GM23338 (cell line): ENCODE measurements at places on chromosomes 3 and 15. TPM values are rescaled to one million over a fixed set of nuclear protein-coding genes. Genes with fewer than 3 reads are reported as not detected.
A peak's percentile ranks its signal among the peaks of the same experiment; 100 is the strongest.

EPHA3 gene
- 0.21 and 0.47 TPM in 2 replicates for total RNA-seq

GRCh38 chr15:98755138-98755537 is 106.8 kb downstream of the IGF1R start:
- no peak for DNase-seq

DNA sequence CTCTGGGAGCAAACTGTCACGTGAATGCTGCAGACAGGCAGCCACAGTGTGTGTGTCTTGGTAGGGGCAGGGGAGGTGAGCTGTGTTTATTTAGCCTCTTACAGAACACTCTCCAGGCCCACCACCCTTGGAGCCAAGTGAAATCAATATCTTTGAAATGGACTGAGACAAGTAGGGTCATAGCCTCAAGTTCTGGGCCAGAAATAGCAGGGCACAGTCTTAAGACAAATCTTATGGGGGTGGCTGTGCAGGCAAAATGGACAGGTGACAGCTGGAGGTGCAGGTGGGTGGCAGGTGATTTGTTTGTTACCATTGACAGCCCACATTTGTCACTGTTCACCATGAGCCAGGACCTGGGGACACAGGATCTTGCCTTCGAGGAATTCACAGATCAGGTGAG is 93.6 kb upstream of the NMNAT3 start:
- DNase-seq = no peak

LIPC gene
- total RNA-seq = not detected in 2 replicates

PARL gene
- 65.7 and 67.5 TPM in 2 replicates for total RNA-seq

VGLL3 gene
- total RNA-seq = 4.5 and 7.3 TPM in 2 replicates

DNA sequence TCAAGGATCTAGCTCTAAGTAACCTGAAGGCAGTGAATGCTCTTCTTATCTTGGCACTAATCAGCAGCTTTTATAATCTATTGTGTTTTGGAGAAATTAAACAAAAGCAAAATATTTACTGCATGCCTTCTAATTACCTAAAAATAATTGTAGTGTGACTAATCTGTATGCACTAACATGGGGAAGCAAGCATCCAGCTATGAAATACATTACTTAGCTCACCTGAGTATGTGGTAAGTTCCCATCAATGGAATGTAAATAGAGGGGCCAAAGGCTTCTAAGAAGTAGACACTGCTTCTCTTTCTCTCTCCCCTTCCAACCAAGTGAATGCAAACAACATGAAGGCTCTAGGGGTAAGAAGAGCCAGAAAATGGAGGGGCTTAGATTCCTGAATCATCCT is 165.6 kb downstream of the STAG1 start:
- DNase-seq = no peak

- DNase-seq = peak; percentile 57
These were observed 610 bp upstream of the SATB1 start for GRCh38 chr3:18425641-18426257.

SNX33 gene
- total RNA-seq = 14.6 and 21.2 TPM in 2 replicates

MASP1 gene
- total RNA-seq = 1.6 and 5.9 TPM in 2 replicates

DNA sequence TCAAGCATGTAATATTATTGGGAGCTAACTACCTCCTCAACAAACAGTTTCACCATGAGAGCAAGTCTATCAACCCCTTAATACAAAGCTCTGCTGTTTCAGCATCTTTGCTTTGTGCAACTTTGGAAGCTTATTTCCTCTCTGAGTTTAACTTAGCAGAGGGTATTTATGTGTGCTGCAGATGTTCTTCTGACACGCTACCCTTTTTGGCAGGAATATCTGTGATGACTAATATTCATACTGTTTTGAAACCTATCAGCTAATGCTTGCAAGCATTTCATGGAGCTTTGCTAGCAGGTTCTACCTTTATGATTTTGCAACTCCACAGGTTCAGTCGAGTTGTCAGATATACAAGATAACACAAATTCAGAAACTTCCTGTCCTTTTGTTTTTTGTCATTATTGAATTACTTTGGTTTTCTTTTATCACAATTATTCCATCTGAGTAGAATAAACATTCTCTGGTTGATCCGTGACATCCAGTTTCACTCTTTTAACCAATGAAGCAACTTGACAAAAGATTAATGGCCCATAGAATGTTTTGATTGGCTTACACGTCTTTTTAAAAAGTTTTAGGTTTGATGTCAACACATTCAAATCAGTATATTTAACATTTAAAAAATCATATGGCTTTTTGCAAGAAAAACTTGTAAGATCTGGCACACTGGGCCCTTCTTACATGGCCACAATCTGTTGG is 1.7 kb upstream of the SLC9A9 start:
- DNase-seq = no peak

GRCh38 chr15:99590913-99591646 is 25.3 kb downstream of the MEF2A start:
- DNase-seq = no peak

DNA sequence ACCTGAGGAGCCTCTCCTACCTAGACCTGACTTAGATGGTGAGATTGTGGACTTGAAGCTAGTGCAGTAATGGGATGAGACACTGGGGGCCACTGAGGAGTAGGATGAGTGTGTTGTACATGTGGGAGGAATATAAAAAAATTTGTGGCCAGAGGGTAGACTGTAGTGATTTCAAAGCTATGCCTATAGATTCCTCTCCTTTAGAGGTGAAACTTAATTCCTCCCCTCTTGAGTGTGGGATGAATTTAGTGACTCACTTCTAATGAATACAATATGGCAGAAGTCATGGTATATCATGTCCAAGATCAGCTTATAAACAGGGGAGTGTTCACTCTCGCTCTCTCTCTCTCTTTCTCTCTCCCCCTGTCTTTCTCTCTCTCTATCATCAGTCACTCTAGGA is 6.7 kb downstream of the ZNF860 start:
- DNase-seq = no peak

- DNase-seq = no peak
These were observed 68.0 kb downstream of the CNTN3 start for GRCh38 chr3:74546426-74546825.

- DNase-seq = no peak
These were observed 88.9 kb upstream of the SNTN start for GRCh38 chr3:63563572-63563971.

GRCh38 chr15:77342807-77343206 is 77.1 kb downstream of the PEAK1 start:
- no peak for DNase-seq

DNA sequence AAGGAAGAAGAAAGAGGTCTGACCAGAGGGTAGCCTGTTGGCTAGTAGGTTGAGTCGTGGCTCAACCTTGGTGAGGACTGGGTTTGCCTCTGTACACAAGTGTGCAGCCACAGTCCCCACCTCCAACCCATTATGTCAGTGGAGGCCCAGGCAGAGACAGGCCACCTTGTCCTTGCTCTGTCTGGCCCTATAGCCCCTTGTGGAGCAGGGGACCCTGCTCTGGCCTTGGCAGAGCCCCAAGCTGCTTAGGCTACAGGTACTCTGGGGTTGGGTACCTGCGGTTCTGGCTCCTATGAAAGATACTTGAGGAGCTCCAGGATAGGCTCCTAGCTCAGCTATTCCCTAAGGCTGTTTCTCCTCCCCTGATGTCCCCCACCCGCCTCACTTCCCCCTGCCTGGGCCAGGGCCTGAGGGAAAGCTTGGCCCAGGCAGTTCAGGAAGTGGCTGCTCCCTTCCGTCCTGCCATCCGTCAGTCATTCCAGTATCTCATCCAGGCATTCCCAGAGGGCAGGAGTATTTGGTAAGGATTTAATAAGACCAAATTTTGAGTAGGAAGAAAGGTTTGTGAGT is 44.0 kb downstream of the FGD5 start:
- DNase-seq = no peak

GRCh38 chr3:112973325-112974177 is 1.4 kb downstream of the CD200R1 start:
- DNase-seq = no peak

GXYLT2 gene
- total RNA-seq = 5.1 and 5.8 TPM in 2 replicates

DNA sequence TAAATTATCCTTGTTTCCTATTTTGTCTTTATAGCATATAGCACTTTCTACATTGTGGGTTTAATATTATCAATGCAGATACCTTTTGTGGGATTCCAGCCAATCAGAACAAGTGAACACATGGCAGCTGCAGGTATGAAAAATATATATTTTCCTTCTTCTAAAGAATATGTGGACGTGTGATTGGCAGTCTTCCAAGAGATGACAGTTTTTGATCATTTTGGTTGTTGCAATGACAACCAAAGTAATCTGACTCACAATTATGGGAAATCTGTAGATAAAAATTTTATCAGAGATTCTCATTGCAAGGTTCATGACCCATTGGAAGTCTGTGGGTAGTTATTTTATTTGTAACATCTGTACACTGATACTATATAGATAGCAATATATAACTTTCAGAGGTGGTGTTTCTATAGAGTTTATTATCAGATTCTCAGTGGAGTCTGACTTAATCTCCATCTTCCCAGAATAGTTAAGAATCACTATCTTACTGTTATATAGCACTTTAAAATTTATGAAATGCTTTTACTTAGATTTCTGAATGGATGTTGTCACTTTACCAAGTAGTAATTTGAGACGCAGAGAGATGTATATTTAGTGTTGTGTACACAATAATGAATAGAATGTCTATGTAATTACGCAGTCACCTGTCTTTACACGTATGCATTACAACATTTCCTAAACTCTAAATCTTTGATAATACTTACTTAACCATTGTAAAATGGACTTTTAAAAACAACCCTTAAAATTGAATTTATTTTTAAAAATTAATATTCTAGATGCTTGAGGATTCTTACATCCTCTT is 82.5 kb downstream of the STT3B start:
- no peak for DNase-seq

GRCh38 chr3:159366476-159366875 is 564.6 kb downstream of the MFSD1 start:
- no peak for DNase-seq

DNA sequence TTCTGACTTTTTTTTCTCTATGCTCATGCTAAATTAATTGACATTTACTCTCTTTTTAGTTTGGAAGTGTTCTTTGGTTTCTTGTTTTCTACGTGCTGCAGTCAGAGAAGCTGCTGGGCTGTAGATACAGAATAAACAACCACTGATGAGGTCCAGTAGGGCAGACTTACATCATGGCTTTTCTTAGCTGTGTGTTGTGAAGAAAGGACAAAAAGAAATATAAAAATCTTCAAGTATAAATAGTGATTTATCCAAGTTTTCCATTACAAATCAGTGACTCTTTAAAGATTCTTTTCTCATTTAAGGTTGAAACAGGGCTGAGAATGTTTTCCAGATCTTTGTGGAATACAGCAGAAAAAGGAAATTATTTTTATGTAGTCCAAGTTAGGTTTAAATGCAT is 122.2 kb downstream of the CMSS1 start:
- no peak for DNase-seq

FOXB1 gene
- 3.1 and 4.7 TPM in 2 replicates for total RNA-seq

PROK2 gene
- 0.89 and 2.1 TPM in 2 replicates for total RNA-seq

- no peak for DNase-seq
These were observed 12.9 kb downstream of the CELF6 start for GRCh38 chr15:72307026-72307425.

DNA sequence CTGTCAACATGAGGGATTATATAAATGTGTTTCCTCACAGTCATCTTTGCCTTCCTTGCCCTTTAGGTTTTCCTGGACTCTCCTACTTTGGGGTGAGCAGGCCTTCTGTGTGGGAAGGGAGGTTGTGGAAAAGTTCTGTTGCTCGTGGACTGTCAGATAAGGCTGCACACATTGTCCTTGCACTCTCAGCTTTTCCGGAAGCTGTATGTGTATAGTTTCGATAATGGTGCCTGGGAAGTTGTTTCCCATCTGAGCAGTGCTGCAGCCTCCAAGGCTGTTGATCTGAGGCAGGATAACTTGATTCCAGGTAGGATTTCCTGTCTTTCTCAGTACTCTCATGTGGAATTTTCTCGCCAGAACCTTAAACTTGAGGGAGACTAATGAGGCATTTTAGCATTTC is 297.8 kb upstream of the AZI2 start:
- no peak for DNase-seq

- peak; percentile 82 for DNase-seq
These were observed 29.6 kb downstream of the PSTPIP1 start for GRCh38 chr15:77024273-77025082.

- no peak for DNase-seq
These were observed 479.4 kb upstream of the CBLB start for GRCh38 chr3:106348139-106348690.

DNA sequence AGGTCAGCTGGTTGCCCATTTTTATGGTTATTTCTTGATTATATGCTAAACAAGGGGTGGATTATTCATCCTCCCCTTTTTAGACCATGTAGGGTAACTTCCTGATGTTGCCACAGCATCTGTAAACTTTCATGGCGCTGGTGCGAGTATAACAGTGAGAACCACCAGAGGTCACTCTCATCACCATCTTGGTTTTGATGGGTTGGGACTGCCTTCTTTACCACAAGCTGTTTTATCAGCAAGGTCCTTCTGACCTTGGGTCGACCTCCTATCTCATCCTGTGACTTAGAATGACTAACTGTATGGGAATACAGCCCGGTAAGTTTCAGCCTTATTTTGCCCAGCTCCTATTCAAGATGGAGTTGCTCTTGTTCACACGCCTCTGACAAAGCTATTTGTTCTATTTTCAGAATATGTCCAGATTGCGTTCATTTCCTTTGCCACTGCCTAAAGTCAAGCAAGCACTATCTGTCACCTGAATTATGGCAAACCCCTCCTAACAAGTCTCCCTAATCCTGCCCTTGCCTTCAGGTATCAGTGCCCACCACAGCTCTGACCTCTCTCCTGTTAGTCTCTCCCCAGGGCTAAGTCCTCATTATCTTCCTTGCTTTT is 308.5 kb downstream of the ROBO2 start:
- DNase-seq = peak; percentile 85

GRCh38 chr3:119015942-119016341 is 18.7 kb downstream of the IGSF11 start:
- no peak for DNase-seq

- no peak for DNase-seq
These were observed 53.4 kb downstream of the NUDT16 start for GRCh38 chr3:131435000-131435399.

- no peak for DNase-seq
These were observed 69.7 kb upstream of the DCBLD2 start for GRCh38 chr3:98971169-98971681.

ESYT3 gene
- total RNA-seq = 7.4 and 8.2 TPM in 2 replicates

TRPM1 gene
- not detected in 2 replicates for total RNA-seq

P4HTM gene
- 22.1 and 28.7 TPM in 2 replicates for total RNA-seq

MUSTN1 gene
- 1.4 TPM in 1 of 2 replicates, not detected in the other for total RNA-seq

DNA sequence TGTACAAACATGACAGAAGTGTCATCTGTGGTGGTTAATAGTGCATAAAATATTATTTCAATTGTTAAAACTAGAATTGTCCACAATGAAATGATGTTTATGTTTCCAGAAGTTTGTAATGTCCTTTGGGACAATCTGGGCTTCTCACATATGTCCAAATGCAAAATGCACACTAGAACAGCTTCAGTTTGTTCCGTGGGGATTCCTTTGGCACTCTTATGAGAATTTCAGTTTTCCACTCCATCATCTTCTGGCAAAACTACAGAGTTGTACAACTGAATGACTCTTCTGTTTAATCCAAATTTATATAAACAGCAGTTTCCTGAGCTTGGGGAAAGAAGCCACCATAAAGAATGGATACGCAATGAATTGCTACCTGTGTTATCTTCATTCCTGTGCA is 2.0 kb upstream of the OR5H6 start:
- DNase-seq = no peak
